GM04503 (cell line): ENCODE measurements at places on chromosomes 3 and 15.

DNA sequence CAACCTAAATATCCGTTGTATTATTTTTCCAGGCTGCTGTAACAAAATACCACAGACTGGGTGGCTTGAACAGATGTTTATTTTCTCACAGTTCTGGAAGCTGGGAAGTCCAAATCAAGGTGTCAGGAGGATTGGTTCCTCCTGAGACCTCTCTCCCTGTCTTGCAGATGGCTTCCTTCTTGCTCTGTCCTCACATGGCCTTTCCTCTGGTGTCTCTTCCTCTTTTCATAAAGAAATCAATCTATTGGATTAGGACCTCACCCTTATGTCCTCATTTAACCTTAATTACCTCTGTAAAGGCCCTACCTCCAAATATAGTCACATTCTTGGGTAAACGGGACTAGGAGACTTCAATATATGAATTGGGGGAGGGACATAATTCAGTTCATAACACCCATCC lies 89.2 kb upstream of the PLCL2 start:
- DNase-seq = no peak

DNA sequence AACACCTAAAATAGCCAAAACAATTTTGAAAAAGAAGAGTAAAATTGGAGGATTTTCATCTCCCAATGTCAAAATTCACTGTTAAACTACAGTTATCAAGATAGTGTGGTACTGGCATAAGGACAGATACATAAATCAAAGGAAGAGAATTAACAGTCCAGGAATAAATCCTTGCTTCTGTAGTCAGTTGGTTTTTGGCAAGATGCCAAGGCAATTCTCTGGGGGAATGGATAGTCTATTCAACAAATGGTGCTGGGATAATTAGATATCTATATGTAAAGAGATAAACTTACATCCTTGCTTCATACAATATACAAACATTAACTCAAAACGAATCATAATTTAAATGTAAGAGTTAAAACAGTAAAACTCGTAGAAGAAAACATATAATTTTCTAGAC lies 57.9 kb upstream of the SELENOK start:
- no peak for DNase-seq

GRCh38 chr3:169954142-169954756 lies 12.4 kb upstream of the SEC62 start:
- DNase-seq = no peak

DNA sequence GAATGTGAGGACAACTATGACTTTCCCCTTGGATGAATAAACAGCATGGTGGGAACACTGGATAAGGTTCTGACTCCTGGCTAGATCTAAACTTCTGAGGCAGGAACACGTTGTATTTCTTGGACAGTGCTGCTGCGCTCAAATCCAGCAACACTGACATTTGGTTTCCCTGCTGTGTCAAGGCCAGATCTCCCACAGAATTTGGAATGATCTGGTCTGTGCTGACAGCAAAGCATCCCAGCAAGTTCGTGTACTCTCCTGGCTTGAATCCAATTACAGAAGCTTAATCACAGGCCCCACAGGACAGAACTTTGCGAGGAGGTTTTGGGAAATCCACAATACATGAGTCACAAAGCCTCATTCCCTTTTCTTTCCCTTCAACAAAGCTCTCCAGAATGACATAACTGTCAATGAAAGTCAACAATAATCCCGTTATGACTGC lies 92.5 kb downstream of the ADAMTS9 start:
- peak; percentile 63 for DNase-seq

DNA sequence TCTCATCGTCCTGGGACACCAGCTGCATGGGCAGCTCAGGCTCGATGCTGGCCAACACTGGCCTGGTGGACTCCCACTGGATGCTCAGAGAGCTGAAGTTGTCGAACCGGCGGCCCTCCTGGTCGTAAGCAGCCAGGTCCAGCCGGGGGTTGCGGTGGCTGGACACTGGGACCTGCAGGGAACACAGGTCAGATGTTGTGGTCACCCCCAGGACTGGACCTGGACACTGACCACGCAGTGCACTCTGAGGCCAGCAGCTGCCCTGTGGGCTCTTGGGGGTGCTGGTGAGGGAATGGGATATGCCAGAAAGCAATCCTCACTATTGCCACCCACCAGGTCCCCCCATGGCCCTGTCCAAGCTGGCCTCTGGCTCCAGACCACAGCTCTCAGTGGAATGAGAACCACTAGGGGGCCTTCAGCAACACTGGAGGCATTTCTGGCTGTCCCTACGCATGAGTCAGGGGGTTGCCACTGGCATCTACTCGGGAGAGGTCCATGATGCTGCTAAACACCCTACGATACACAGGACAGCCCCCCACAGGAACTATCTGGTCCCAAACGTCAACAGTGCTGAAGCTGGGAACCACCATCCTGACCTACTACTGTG lies 66.1 kb downstream of the NUP210 start:
- DNase-seq = no peak

- no peak for DNase-seq
These were observed 358.9 kb downstream of the PLCL2 start for GRCh38 chr3:17243621-17244020.

DNA sequence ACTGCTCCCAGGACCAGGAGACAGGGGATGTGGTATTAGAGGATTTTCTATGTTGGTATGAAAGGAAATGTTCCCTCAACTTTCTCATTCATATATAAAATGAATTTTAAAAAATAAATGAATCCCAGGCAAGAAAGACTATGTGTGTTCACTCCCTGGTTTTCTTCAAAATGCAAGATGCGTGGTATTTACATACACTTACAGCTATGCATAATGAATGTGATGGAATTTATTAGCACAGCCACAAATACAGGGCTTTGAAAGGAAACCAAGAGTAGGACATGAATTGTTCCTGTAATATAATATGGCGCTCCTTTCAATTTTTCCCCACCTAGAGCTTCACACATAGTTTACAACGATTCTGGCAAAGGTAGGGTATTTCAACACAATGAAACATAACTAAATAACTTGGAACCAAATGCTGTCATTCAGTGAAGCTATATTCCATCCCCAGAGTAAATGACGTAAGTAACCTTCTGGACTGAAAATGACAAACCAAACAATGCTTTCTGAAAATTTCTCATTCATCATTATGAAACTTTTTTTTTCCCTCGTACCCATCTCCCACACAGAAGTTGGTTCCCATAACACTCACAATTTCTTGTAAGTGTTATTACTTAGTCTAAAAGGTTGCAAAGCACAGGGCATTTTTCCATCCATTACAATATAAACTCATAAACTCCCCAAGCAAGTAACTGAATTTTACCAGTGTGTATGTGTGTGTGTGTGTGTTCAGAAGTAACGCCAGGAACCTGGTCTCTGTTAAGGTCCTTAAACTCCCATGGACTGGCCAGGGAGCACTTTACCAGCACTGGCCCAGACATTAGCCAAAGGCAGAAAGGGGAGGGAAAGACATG lies 41.8 kb downstream of the CBLB start:
- DNase-seq = no peak

- no peak for DNase-seq
These were observed 17.7 kb upstream of the VWA5B2 start for GRCh38 chr3:184211718-184212117.

- DNase-seq = peak; percentile 9
These were observed 37.9 kb downstream of the RPL39L start for GRCh38 chr3:187101184-187102072.
